ENCODE measurements at places on chromosomes 3 and 15. TPM values are rescaled to one million over a fixed set of nuclear protein-coding genes. Genes with fewer than 3 reads are reported as not detected.

The CD200R1L gene
- total RNA-seq: not detected

The PIK3R4 gene
- 44.6 TPM for total RNA-seq

The IQCH gene
- total RNA-seq: 3.7 TPM

The PPARG gene
- total RNA-seq: 84.1 TPM

The AGBL1 gene
- not detected for total RNA-seq

The EHD4 gene
- 20.3 TPM for total RNA-seq

The AHSG gene
- total RNA-seq: not detected

The GOLGA8K gene
- total RNA-seq: not detected

The MYL3 gene
- total RNA-seq: not detected

The CPNE4 gene
- 0.20 TPM for total RNA-seq

The GOLGA6L9 gene
- total RNA-seq: 0.37 TPM

The DPPA2 gene
- total RNA-seq: not detected

The MON1A gene
- 13.6 TPM for total RNA-seq

The NOX5 gene
- total RNA-seq: 0.37 TPM

The EHHADH gene
- total RNA-seq: 3.1 TPM

The TMEM41A gene
- total RNA-seq: 11.1 TPM

The ZNF280D gene
- 28.3 TPM for total RNA-seq

The TLNRD1 gene
- total RNA-seq: 15.8 TPM

The EIF4E3 gene
- total RNA-seq: 2.9 TPM

The DVL3 gene
- total RNA-seq: 28.5 TPM

The GCNT3 gene
- total RNA-seq: 0.39 TPM

The SENP7 gene
- total RNA-seq: 8.8 TPM

The MOBP gene
- not detected for total RNA-seq

The ROPN1B gene
- not detected for total RNA-seq

The C3orf49 gene
- total RNA-seq: not detected

The KCTD6 gene
- 8.4 TPM for total RNA-seq

The ELL3 gene
- total RNA-seq: 0.37 TPM

The SLC24A5 gene
- not detected for total RNA-seq

The RTP3 gene
- not detected for total RNA-seq

The CSK gene
- 42.6 TPM for total RNA-seq

The RFC4 gene
- total RNA-seq: 38.5 TPM

The CCDC174 gene
- 8.8 TPM for total RNA-seq

The GNAT1 gene
- not detected for total RNA-seq

The TAGLN3 gene
- not detected for total RNA-seq

The HDAC11 gene
- total RNA-seq: 4.0 TPM

The MKRN3 gene
- total RNA-seq: 2.3 TPM

The KLHL40 gene
- total RNA-seq: not detected

The STRC gene
- total RNA-seq: 0.73 TPM

The PRSS50 gene
- not detected for total RNA-seq

The ARPP21 gene
- total RNA-seq: not detected

The CCDC13 gene
- 1.4 TPM for total RNA-seq

The MNS1 gene
- 3.5 TPM for total RNA-seq

The CCDC54 gene
- total RNA-seq: not detected

The MINAR1 gene
- total RNA-seq: 0.73 TPM

The SEMA3G gene
- total RNA-seq: 0.20 TPM

The ITGB5 gene
- 143 TPM for total RNA-seq

The KNG1 gene
- not detected for total RNA-seq

The ATP10A gene
- 2.6 TPM for total RNA-seq

The CHRM5 gene
- total RNA-seq: not detected

The RAB6B gene
- total RNA-seq: 0.37 TPM

The MYRIP gene
- total RNA-seq: 0.20 TPM

The GP5 gene
- under 0.01 TPM for total RNA-seq

The CELF6 gene
- total RNA-seq: not detected

The UROC1 gene
- total RNA-seq: not detected

The AGTR1 gene
- 2.7 TPM for total RNA-seq

The SKOR1 gene
- total RNA-seq: under 0.01 TPM

The SUCLG2 gene
- total RNA-seq: 61.0 TPM

The SST gene
- total RNA-seq: not detected
